ENCODE measurements at places on chromosomes 6 and 20.

DNA sequence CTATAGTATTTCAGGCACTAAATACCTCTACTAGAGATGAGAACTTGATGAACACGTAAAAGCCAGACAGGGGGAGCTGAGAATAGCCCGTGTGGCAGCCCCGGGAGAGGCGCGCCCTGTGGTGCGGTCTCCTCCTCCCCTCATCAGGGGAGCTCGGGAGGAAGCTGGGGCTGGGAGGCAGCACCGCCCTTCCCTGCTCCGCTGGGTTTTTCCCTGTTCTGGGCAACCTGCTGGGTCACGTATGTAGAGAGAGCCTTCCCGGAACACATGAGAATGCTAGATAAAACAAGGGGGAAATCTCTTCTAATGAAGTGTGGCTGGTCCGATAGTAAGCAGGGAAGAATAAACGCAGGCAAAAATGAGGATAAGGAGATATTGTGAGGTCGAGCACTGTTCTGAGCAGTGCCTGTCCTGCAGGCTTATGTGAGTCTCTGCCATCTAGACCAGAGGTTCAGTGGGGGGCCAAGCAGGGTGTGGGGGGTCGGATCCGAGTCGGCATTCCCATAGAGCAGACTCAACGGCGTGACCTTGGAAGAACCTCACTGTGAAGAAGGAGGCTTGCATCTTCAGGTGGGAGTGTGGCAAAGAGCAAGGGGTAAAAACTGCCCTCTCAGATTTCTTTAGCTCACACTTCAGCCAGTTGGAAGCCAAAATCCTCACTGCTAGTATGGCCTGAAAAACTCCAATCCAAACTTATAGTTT is 13.4 kb upstream of the RPS6KA2 start:
- no peak overlapping the region for H3K27ac ChIP-seq
- peaks cover 4% of the 10 kb centered on the region for H3K27me3 ChIP-seq
- H3K36me3 ChIP-seq = no peaks in the 10 kb centered on the region
- no peaks in the 10 kb centered on the region for H3K4me1 ChIP-seq
- H3K4me3 ChIP-seq = peak overlapping the region; percentile 5

DNA sequence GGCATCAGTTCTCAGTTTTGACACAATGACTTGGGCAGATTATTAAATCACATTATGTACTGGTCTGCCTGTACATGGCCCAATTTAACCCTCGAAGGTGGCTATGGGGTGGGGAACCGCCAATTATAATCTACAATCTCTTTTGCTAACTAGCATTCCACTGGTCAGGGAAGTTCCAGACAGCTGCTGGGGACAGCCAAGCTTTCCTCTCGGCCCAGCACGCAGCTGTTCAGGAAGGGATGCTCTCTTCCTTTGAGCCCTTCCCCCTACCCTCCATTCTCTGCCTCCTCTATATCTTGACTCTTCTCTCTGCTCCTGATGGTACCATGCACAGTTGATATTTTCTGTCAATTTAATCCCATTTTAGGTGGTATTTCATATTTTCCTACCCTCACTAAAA is 233.5 kb upstream of the AGPAT4 start:
- H3K4me1 ChIP-seq = no peaks in the 10 kb centered on the region
- no peak for ATAC-seq
- H3K4me3 ChIP-seq = no peak overlapping the region
- no peaks in the 10 kb centered on the region for H3K36me3 ChIP-seq

GRCh38 chr20:5510446-5510845 is 193.7 kb upstream of the PROKR2 start:
- H3K27me3 ChIP-seq = no peaks in the 10 kb centered on the region
- ATAC-seq = no peak
- H3K36me3 ChIP-seq = no peaks in the 10 kb centered on the region
- H3K27ac ChIP-seq = no peak overlapping the region
- H3K4me1 ChIP-seq = no peaks in the 10 kb centered on the region

DNA sequence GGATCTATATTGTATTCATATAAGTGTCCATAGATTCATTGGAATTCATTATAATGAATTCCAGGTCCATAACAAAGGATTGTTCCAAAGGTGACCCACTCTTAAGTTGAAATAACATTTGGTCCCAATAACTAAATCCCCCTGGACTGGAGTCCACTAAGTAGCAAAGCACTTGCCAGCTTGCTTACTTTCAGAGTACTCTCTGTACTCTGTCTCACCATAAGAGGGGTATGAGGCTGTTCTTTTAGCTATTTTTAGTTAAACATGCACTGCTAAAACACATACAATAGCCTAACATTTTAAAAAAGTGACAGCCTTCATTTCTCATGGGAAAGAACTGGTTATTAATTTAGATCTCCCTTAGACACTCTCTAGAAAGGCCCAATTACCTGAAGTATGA is 16.7 kb upstream of the ARHGAP18 start:
- H3K27ac ChIP-seq = no peak overlapping the region
- no peaks in the 10 kb centered on the region for H3K36me3 ChIP-seq

- H3K27me3 ChIP-seq = peaks cover 27% of the 10 kb centered on the region
- no peak overlapping the region for H3K4me3 ChIP-seq
- no peaks in the 10 kb centered on the region for H3K4me1 ChIP-seq
- no peak for ATAC-seq
- H3K36me3 ChIP-seq = no peaks in the 10 kb centered on the region
Measured at GRCh38 chr20:61166324-61166723, 85.7 kb upstream of the CDH4 start.

- no peaks in the 10 kb centered on the region for H3K36me3 ChIP-seq
- no peaks in the 10 kb centered on the region for H3K4me1 ChIP-seq
Measured at GRCh38 chr6:169641461-169642085, 60.3 kb downstream of the WDR27 start.

DNA sequence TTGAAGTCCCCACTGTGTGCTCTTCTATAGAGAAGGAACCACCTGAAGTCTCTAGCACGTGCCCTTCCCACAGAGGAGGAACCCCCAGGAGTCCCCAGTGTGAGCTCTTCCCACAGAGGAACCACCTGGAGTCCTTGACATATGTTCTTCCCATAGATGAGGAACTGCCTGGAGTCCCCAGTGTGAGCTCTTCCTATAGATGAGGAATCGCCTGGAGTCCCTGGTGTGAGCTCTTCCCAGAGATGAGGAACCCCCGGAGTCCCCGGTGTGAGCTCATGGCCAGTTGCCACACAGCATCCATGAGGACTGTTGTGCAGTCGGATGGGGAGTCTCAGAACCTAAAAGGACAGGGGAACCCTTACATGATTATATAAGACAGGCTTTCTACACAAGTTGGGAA is 158.1 kb upstream of the THBS2 start:
- H3K27ac ChIP-seq = no peak overlapping the region
- H3K4me1 ChIP-seq = no peaks in the 10 kb centered on the region
- ATAC-seq = no peak
- no peaks in the 10 kb centered on the region for H3K27me3 ChIP-seq
- no peak overlapping the region for H3K4me3 ChIP-seq
- no peaks in the 10 kb centered on the region for H3K36me3 ChIP-seq

- H3K27me3 ChIP-seq = peaks cover 64% of the 10 kb centered on the region
- ATAC-seq = peak; percentile 38
- no peak overlapping the region for H3K27ac ChIP-seq
- H3K36me3 ChIP-seq = no peaks in the 10 kb centered on the region
Measured at GRCh38 chr6:151805286-151805840, 2.1 kb upstream of the ESR1 start.

DNA sequence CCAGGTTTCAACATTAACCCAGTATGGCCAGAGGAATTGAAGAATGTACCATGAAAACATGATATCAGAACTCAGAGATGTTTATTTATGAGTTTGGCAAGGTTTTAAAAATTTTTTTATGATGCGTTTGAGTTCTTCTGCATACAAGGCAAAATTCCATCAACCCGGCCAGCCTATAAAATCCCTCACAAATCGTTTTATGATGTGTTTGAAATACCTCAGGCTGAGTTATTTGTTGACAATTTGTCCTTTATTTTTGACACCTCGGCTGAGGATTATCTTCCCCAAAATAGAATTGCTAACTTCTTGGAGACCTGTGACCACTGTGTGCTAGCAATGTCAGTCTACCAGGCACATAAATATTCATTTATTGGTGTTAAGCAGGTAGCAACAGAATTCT is 91.9 kb upstream of the SLC24A3 start:
- no peaks in the 10 kb centered on the region for H3K4me1 ChIP-seq
- H3K36me3 ChIP-seq = no peaks in the 10 kb centered on the region
- no peak overlapping the region for H3K27ac ChIP-seq
- no peak overlapping the region for H3K4me3 ChIP-seq
- no peaks in the 10 kb centered on the region for H3K27me3 ChIP-seq
- no peak for ATAC-seq

GRCh38 chr20:47854687-47855212 is 69.5 kb upstream of the SULF2 start:
- H3K27me3 ChIP-seq = no peaks in the 10 kb centered on the region
- no peaks in the 10 kb centered on the region for H3K36me3 ChIP-seq
- H3K4me3 ChIP-seq = no peak overlapping the region
- H3K27ac ChIP-seq = no peak overlapping the region
- no peak for ATAC-seq

DNA sequence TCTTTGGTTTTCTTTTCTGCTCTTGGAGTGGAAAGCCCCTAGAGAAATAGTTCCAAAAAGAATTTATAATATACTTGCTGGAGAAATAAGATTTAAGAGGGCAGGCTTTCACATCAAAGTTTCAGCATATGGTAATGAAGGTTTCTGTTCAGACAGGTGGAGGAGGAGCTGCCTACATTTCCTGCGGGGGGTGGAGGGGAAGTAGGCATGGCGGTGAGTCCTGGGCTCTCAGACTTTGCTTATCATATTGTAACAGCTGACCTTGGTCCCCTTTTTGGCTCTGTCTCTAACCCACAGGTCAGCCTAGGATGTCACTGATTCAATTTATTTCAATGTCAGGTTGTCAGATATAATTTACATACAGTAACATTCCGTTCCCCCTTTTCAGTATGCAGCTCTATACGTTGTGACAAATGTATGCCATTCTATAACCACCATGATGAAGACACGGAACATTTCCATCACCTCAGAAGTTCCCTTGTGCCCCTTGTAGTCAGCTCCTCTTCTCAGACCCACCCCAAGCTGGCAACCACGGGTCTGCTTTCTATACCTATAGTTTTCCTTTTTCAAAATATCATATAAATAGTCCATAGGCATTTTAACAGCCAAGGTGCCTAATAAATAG is 77.6 kb upstream of the GGTLC1 start:
- H3K27me3 ChIP-seq = peaks cover 3% of the 10 kb centered on the region
- no peak overlapping the region for H3K27ac ChIP-seq
- H3K36me3 ChIP-seq = no peaks in the 10 kb centered on the region
- ATAC-seq = no peak
- H3K4me3 ChIP-seq = no peak overlapping the region
- no peaks in the 10 kb centered on the region for H3K4me1 ChIP-seq

DNA sequence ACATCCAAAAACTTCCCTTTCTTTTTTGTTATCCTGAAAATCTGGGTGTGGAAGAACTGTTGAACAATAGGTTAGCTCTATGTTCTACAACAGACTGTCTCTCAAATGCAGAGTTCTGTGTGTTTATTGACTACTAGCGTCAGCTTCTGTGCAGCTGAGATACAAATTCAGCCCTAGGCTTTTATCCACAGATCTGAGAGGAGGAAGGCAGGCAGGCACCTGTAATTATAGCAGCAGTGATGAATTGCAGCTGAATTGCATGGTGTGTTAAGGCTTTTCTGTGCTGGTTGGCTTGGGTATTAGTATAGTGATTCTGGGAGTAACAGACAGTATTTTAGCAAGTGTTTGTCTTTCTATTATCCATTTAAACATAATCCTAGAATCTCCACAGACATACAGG is 24.4 kb downstream of the GRIK2 start:
- no peak for ATAC-seq
- H3K4me1 ChIP-seq = no peaks in the 10 kb centered on the region
- H3K27ac ChIP-seq = no peak overlapping the region
- H3K4me3 ChIP-seq = no peak overlapping the region

- ATAC-seq = peak; percentile 92
- no peaks in the 10 kb centered on the region for H3K27me3 ChIP-seq
- no peak overlapping the region for H3K4me3 ChIP-seq
Measured at GRCh38 chr20:34637245-34638038, 39.5 kb downstream of the PIGU start.

- no peaks in the 10 kb centered on the region for H3K36me3 ChIP-seq
- peak within 1 kb of the TSS; percentile 98 for H3K27ac ChIP-seq
- no peaks in the 10 kb centered on the region for H3K27me3 ChIP-seq
- peak; percentile 75 for ATAC-seq
- H3K4me3 ChIP-seq = peak within 1 kb of the TSS; percentile 73
Measured at GRCh38 chr6:43769526-43770371, at the start of gene VEGFA. Gene VEGFA (plus strand): TSS chr6:43770211.

- H3K4me3 ChIP-seq = no peak overlapping the region
- H3K27me3 ChIP-seq = peaks cover 29% of the 10 kb centered on the region
- no peak overlapping the region for H3K27ac ChIP-seq
Measured at GRCh38 chr20:4729265-4729664, 7.6 kb downstream of the PRND start.

DNA sequence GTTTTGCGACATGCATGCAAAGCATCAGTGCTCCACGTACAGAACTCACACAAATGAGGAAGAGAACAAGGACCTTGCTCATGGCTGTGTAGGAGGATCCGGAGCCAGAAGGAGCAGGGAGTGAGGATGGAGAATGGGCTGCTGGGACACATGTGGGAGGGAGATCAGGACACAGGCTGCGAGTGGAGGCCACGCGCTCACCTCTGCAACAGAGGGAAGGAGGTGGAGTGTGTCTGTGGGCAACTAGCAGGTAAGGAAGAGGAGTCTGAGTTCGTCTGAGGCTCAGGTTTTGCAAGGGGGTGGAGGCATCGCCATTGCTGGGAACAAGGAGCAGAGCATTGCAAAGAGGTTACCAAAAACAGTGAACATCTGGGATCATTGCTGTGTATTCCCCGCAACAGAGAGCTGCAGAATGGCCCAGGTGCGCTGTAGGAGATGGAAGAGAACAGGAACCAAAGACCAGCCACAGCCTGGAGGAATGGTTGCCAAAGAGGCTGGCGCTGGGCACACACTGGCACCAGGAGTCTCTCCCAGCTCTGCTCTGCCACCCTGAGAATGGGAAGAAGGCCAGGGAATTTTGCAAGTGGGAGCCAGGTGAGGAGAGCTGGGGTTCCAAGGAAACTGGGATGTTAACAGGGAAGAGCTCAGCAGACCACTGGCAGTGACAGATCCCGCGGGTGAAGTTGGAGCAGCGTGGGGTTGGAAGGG is 90.0 kb upstream of the RPS6KA2 start:
- no peaks in the 10 kb centered on the region for H3K27me3 ChIP-seq
- no peaks in the 10 kb centered on the region for H3K36me3 ChIP-seq
- no peak for ATAC-seq
- H3K27ac ChIP-seq = no peak overlapping the region
- H3K4me1 ChIP-seq = no peaks in the 10 kb centered on the region

- no peak for ATAC-seq
- H3K27ac ChIP-seq = no peak overlapping the region
- no peaks in the 10 kb centered on the region for H3K36me3 ChIP-seq
Measured at GRCh38 chr6:26355366-26355765, 9.6 kb upstream of the BTN3A2 start.

GRCh38 chr6:34383161-34383631 is 9.3 kb downstream of the NUDT3 start:
- H3K27me3 ChIP-seq = no peaks in the 10 kb centered on the region
- H3K27ac ChIP-seq = peak overlapping the region; percentile 64
- H3K36me3 ChIP-seq = no peaks in the 10 kb centered on the region
- no peak for ATAC-seq

Data from gastroesophageal sphincter (tissue), 4 donors.